Mesothelial cell of epicardium (in vitro differentiated cells): ENCODE measurements at places on chromosomes 4 and X. TPM values are rescaled to one million over a fixed set of nuclear protein-coding genes. Genes with fewer than 3 reads are reported as not detected.

GRCh38 chr4:168318266-168318895 is at the start of gene DDX60:
Gene DDX60 (minus strand): TSS chr4:168318752. CDS start chr4:168311259, 7,493 bp downstream.
- DNase-seq: peak; percentile 35
- peaks cover 27% of the 10 kb centered on the region for H3K4me1 ChIP-seq
- peak within 1 kb of the TSS; percentile 88 for H3K4me3 ChIP-seq
- H3K36me3 ChIP-seq: no peaks in the 10 kb centered on the region

ATP1B4 gene
- not detected in 3 replicates for total RNA-seq

- no peak overlapping the region for H3K27ac ChIP-seq
- H3K4me1 ChIP-seq: no peaks in the 10 kb centered on the region
- H3K4me3 ChIP-seq: no peak overlapping the region
- DNase-seq: no peak
- H3K27me3 ChIP-seq: no peaks in the 10 kb centered on the region
- H3K36me3 ChIP-seq: peaks cover 3% of the 10 kb centered on the region
These were observed 46.1 kb downstream of the PGRMC2 start for GRCh38 chr4:128241425-128241913.

DNA sequence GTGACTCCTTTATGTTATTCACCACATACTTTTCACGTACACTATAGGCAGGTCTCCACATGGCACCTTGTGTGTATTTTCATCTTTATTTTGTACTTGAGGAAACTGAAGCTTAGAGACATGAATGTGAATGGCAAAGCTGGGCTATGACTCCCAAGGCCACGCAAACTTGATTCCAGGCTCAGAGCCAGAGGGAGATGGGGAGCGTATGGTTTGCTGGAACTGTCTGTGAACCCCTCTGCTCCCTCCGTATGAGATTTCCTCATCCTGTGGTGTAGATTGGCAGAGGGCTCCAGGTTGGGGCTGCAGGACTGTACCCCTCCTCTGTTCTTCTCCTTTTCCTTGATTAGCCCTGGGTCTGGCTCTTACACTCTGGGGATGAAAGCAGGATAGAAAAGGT is 16.1 kb upstream of the STARD8 start:
- H3K4me3 ChIP-seq: no peak overlapping the region
- H3K27ac ChIP-seq: no peak overlapping the region
- no peaks in the 10 kb centered on the region for H3K36me3 ChIP-seq
- DNase-seq: no peak
- peaks cover 11% of the 10 kb centered on the region for H3K4me1 ChIP-seq

DNA sequence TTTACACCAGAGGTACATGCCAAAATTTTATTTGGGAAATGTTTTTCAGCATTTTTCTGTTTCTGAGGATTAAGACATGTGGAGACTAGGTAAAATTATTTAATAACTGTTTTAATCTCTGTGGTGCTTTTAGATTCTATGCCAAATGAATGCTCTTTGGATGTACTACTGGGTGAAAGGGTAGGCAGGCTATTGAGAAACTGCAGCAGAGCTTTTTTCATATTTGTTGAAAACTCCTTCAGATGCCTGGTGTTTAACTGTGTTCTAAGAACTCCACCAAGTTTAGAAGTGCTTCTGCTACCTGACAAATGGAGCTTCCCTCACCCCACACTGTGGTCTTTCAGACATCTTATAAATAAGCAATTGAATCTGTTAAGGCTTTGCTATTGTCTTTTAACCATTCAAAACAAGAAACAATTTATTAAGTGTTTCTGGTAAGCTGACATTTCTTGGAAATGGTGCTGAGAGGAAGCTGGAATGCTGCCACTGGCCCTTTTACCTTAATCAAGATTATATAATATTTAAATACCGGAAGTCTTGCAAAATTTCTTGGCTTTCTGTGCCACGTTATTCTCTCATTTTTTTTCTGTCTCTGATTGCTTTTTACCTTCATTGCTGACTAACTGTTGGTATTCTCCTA is 51.2 kb upstream of the CYSLTR1 start:
- no peaks in the 10 kb centered on the region for H3K36me3 ChIP-seq
- no peak overlapping the region for H3K27ac ChIP-seq
- H3K4me3 ChIP-seq: no peak overlapping the region
- H3K4me1 ChIP-seq: peaks cover 6% of the 10 kb centered on the region
- no peaks in the 10 kb centered on the region for H3K27me3 ChIP-seq

CCDC160 gene
- 0.29 to 0.63 TPM (median 0.42 TPM) in 3 replicates for total RNA-seq

GRCh38 chr4:2511645-2512131 is 24.8 kb upstream of the FAM193A start:
- peaks cover 34% of the 10 kb centered on the region for H3K36me3 ChIP-seq
- no peaks in the 10 kb centered on the region for H3K27me3 ChIP-seq
- no peak overlapping the region for H3K27ac ChIP-seq
- no peak overlapping the region for H3K4me3 ChIP-seq
- DNase-seq: no peak
- no peaks in the 10 kb centered on the region for H3K4me1 ChIP-seq

DNA sequence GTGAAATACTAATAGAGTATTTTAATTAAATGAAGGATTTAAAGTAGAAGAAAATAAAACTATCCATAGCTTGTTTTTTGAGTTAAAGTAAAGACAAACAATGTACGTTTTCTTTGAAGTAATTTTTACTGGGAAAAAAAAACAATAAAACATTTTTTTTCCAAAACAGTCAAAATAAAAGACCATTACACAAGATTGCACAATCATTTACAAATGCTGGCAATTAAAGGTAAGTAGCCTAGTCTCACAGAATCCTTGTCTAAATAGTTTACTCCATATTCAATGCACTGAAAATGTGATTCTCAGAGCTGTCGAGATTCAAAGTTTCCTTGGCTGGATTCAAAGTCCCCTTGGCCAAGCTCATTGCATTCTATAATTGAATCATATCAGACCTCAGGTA is 21.2 kb downstream of the C4orf54 start:
- DNase-seq: no peak
- H3K4me1 ChIP-seq: no peaks in the 10 kb centered on the region

GRCh38 chr4:99816545-99817308 is at the start of gene DAPP1:
Gene DAPP1 (plus strand): TSS chr4:99816827. CDS start chr4:99816914, 87 bp downstream.
- peaks cover 16% of the 10 kb centered on the region for H3K4me1 ChIP-seq
- peaks cover 3% of the 10 kb centered on the region for H3K27me3 ChIP-seq
- no peaks in the 10 kb centered on the region for H3K36me3 ChIP-seq
- no peak within 1 kb of the TSS for H3K4me3 ChIP-seq
- no peak for DNase-seq
- H3K27ac ChIP-seq: no peak within 1 kb of the TSS

- DNase-seq: no peak
- no peaks in the 10 kb centered on the region for H3K4me1 ChIP-seq
- peaks cover 24% of the 10 kb centered on the region for H3K36me3 ChIP-seq
These were observed 40.7 kb downstream of the CDS1 start for GRCh38 chr4:84623661-84624060.

GRCh38 chr4:101556842-101557241 is 209.5 kb upstream of the PPP3CA start:
- no peak for DNase-seq
- H3K4me1 ChIP-seq: no peaks in the 10 kb centered on the region
- no peaks in the 10 kb centered on the region for H3K36me3 ChIP-seq
- no peak overlapping the region for H3K27ac ChIP-seq

DNA sequence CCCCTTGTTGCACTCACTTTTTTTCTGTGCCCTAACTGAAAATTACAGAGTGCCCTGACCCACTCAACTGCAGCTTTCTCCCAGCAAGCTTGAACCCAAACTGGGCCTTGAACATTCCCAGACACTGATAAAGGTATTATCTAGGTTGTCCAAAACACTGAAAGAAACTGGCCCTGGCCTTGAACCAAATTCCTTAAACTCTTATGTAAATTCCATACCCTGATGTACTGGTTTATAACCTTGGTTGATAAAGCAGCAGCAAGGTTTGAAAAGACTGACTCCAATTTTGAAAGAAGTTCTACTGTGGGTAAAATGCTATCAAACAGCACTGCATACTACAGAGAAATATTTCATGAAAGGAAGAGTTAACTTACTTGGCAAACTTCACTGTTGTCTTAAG is 125.6 kb downstream of the PHF8 start:
- H3K27ac ChIP-seq: peak overlapping the region; percentile 65
- H3K27me3 ChIP-seq: no peaks in the 10 kb centered on the region
- H3K4me3 ChIP-seq: no peak overlapping the region
- H3K36me3 ChIP-seq: no peaks in the 10 kb centered on the region
